ENCODE measurements at places on chromosomes 2 and 18.

- no peak for DNase-seq
These were observed 154.6 kb downstream of the LOXHD1 start for GRCh38 chr18:46502444-46502843.

DNA sequence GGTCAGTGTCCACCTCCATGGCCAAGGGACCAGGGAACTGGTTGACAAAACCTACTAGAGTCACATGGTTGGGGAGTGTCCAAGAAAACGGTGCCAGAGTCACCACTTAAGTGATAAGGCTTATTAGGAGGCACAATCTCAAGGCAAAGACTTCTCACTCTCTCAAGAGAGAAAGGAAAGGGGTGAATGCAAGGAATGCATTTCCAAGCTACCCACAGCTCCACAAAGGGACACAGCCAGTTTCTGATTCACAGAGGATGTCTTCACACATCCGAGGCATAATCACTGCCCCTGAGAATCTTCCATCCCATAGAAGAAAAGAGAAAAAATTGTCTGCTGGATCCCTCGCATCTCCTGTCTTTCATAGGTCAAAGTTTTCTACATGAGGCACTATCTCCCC is 269.3 kb downstream of the TNS1 start:
- DNase-seq, result no peak

GRCh38 chr2:223294756-223295155 is 242.8 kb downstream of the KCNE4 start:
- DNase-seq, result no peak

GRCh38 chr2:188726626-188727247 is 247.4 kb upstream of the COL3A1 start:
- no peak for DNase-seq

DNA sequence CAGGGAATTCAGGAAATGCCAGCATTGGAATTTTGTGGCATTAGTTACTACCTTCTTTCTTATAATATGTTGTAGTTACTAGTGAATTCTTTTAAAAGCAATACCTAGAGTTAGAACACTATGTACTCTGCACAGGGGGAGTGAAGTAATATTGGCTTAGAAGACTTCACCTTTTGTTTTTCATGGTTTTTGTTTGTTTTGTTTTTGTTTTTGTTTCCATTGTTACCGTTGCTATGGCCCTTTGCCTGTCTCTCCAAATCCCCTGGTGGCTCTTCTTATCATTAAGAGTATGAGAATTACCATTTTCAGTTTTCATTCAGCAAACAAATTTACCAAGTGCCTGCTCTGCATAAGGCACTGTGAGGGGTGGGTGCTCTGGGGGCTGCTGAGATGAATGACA is 160.1 kb downstream of the HAUS1 start:
- DNase-seq, result peak; percentile 25
